Activated T-cell treated with anti-CD3 and anti-CD28 coated beads, Interleukin-2, amount 50 U/mL, for 48 hours (primary cell): ENCODE measurements at places on chromosomes 11 and 22.

GRCh38 chr11:67031791-67032561, 9.0 kb downstream of the SYT12 start:
- no peak for DNase-seq

DNA sequence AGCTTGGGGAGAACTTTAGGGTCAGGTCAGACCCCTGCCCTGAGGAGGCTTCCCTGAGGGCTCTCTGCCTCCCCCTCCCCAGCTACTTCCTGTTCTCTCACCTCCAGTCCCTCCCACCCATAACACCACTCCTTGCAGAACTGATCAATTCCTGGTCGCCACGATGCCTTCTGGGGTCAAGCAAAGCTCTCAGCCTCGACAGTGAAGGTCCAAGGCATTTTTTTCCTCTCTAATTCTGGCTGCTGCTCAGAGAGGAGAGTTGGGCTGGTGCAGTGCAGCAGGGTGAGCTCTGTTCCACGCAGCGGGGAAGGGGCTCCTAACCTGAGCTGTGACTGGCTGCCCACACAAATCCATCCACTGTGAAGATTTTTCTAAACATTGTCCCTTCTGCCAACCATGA, 628.4 kb downstream of the BRD1 start:
- DNase-seq = no peak

DNA sequence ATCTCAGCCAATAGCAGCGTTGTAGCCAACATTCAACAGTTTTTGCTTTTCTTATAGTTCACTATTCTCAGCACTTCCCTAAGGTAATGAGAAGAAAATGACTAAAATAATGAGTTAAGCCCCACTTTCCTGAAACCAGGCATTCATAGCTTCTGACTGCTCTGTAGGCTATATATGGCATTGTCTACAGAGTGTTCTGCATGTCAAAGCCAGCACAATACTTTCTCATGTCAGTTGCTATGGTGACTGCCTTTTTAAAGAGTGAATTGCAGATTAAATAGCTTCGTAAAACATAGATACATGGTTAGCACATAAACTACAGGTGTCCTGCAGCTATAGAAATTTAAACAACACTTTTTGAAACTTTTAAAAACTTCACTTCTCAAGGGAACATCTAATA, 1256.1 kb upstream of the CNTN5 start:
- no peak for DNase-seq

DNA sequence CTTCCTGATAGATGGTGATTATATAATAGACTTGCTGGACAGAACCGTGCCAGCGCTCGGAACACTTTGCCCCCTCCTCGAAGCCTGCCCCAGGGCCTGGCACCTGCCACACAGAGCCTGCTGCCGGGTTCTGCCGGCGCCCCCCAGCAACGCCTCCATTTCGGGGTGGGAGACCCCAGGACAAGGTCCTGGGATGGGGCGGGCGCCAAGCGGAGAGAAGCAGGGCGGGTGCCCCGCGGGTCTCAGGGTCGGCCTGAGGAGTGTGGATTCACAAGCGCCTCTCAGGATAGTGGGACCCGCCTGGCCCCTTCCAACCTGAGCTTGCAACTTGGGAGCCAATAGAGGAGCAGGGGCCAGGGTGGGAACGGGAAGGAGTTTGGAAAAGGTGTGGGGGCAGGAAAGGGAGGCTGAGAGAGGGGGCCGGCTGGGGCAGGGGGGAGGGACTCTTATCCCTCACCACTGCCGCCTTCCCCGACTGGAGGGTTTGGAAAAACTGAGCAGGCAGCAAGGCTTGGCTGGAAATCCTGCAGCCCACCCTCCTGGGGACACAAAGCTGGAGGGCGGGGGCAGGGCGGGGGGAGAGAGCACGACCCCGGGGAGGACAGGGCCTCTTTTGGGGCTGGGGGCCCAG, 3.3 kb upstream of the BCL9L start:
- DNase-seq = no peak

- no peak for DNase-seq
Measured at GRCh38 chr22:40908895-40909294, 42.3 kb upstream of the RBX1 start.

- peak; percentile 65 for DNase-seq
Measured at GRCh38 chr11:117179048-117179999, 781 bp downstream of the SIDT2 start.

DNA sequence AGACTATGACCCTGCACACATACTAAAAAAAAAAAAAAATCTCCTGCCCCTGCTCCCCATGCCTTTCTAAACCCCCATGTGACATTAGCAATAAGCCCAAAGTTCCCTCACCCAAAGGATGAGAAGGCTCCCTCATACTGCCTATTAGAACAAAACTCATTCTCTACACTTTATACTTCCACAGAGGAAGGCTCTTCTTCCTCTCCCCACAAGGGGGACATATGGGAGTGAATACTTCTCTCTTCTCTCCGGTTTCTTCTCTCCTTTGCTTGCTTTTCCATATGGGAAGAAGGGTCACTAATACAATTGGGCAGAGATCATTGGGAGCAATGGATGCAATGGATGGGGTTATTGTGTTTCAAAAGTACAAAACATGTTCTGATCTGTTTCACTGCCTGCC, 3.3 kb downstream of the OR52L1 start:
- no peak for DNase-seq

DNA sequence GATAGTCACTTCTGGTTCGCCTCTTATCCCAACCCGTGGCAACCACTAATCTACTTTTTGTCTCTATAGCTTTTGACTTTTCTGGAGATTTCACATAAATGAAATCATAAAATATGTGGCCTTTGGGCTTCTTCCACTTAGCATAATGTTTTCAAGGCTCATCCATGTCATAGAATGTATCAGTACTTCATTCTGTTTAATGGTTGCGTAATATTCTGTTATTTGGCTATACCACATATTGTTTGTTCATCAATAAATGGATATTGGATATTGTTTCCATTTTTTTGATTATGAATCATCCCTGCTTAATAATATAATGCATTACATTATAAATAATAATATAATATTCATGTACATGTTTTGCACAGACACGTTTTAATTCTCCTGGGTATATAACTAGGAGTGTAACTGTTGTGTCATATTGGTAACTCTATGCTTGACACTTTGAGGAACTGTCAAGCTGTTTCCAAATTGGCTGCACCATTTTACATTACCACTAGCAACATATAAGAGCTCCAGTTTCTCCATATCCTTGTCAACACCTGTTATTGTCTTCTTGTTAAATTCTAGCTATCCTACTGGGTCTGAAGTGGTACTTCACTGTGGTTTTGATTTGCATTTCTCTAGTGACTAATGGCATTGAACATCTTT, 181.5 kb downstream of the CADM1 start:
- DNase-seq = no peak

DNA sequence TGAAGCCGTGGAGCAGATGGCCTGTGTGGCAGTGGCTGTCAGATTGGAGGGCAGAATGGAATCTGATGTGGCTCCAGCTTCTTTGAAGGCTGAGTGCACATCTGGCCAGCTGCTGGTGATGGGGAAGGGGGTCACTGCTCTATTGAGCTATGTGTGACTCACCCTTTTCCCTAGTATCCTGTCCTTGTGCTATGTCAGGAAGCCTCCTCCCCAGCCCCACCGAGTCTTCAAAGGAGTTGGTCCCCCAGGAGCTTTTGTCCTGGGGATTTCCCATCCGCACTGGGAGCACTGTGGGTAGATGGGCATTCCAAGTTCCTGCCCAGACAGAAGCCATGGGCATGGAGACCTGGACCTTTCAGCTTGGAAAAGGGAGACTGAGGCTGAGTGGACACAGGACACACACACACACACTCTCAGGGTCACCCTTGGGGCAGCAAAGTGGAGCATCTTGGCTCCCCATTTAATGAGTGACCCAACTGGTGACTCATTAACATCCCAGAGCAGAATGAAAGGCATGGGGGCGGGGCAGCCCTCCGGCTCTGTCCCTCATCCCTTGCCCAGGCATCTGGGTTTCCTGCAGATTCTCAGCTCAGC, 3.3 kb downstream of the SERPINH1 start:
- no peak for DNase-seq

DNA sequence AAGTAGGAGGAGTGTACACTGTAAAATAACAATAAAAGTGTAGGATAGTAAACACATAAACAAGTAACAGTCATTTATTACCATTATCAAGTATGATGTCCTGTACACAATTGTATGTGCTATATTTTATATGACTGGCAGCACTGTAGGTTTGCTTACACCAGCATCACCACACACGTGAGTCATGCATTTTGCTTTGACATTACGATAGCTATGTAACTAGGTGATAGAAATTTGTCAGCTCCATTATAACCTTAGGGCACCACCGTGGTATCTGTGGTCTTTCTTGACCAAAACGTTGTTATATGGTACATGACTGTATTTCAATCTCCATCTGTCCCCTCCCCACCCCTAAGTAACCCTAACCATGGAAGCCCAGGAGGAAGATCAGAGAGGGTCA, 1.1 kb downstream of the DNAL4 start:
- peak; percentile 32 for DNase-seq

GRCh38 chr11:134955281-134955680, 543.2 kb upstream of the B3GAT1 start:
- no peak for DNase-seq

DNA sequence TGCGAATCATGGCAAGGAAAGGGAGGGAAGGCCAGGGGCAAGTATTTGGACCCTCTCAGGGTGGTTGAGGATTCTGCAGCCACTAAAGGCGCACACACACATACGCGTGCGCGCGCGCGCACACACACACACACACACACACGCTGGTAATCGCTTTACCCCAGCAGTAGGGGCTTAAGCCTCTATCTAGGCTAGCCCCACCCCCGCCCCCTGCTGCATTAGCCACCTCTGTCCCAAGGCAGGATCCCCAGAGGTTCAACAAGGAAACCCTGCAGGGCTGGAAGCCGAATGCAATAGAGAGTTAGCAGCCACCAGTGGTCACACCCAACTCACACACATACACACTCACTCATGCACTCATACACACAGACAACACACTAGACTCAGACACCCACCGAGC, 28.6 kb upstream of the ELFN2 start:
- DNase-seq = no peak

GRCh38 chr11:78472905-78473304, 55.3 kb upstream of the GAB2 start:
- DNase-seq = no peak

DNA sequence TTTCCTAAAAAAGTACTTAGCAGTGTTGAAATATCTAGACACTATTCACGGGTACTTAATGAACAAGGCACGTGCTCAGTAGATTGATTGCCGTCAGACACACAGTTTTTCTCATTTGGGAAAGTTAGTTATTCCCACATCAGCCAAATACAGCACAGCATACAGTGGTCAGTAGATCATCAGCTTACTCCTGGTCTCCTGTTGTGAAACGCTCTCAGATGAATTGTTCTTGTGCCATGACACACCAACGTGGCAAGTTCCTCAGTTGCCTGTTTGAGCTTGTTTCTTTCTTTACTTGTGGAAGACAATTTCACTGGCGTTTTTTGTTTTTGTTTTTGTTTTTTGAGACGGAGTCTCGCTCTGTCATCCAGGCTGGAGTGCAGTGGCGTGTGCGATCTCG, 8.6 kb downstream of the TAB1 start:
- no peak for DNase-seq

DNA sequence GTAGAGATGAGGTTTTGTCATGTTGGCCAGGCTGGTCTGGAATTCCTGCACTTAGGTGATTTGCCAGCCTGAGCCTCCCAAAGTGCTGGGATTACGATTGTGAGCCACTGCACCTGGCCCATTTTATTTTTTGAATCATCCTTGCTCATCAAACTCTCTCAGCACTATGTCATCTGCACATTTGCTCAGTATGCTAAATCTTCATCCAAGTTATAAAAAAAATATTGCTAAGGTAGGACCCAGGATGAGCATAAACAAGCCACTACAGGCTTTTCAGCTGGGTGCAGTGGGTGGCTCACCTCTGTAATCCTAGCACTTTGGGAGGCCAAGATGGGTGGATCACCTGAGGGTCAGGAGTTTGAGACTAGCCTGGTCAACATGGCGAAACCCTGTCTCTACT, 510.1 kb upstream of the LARGE1 start:
- no peak for DNase-seq

GRCh38 chr11:14081581-14082231, 119.2 kb downstream of the SPON1 start:
- no peak for DNase-seq

DNA sequence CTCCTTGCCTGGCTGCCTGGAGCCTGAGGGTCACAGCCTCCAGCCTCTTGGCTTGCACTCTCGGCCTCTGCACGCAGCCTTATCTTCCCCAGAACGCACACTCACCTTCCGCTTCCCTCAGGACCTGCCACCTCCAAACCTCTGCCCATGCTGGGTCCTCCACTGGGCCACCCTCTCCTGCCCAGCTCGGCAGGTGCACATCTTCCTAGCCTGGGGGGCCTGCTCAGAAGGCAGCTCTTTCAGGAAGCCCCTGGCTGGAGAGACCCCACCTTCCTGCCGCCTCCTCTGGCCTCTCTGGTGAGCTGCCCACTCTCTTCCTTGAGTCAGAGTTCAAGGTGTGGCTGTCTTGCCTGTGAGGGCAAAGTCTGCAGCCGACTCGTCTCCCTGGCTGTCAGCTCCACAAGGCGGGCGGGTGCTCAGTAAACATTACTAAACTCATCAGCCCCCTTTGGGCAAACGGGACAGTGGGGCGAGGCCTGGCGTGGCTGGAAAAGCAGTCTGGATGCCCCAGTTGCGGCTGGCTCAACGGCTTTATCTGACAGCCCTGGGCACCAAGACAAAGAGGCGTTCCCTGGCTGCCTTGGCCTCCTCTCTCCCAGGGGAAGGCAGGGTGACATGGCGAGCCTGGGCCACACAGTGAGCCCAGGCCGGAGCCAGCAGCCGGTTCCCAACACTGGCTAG, 1.7 kb upstream of the LINC01488 start:
- no peak for DNase-seq
